H1 (cell line): ENCODE measurements at places on chromosomes 12 and 14.

- DNase-seq, result no peak
Observed at GRCh38 chr14:66041582-66041981, 444.6 kb upstream of the CCDC196 start.

DNA sequence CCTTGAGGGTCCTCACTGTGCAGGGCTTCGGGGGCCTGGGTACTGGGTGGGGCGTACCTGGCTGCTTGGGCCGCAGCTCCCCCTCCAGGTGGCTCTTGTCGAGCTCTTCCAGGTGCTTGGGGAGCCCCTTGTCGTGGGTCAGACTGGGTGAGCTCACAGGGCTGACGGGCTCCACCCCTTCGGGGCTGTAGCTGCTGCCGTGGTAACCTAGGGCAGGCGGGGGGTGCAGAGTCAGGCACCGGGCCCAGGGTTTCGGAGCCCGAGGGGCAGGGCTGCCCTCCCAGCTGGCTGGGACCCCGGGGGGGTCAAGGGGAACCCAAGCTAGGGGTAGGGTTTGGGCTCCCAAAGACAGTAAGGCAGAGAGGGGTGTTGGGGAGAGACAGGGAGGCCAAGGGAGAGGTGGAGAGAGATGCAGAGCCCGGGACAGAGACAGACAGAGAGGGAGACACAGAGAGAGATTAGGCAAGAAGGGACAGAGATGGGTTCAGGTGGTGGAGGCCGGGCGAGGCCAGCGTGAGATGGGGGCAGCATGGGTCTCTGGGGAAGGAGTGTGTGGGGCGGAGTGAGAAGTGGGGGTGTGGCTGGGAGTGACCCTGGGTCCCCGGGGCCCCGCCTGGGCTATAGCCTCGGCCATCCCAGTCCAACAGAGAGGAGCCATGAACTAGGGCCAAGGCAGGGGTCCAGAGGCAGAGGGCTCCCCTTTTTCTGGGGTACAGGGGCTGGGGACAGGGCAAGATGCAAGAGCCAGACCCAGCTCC is 40.7 kb downstream of the RFLNA start:
- no peak for DNase-seq

- DNase-seq, result no peak
Observed at GRCh38 chr12:70919597-70920035, 922 bp downstream of the PTPRR start.

GRCh38 chr12:82832096-82832495 is 145.4 kb downstream of the TMTC2 start:
- no peak for DNase-seq

DNA sequence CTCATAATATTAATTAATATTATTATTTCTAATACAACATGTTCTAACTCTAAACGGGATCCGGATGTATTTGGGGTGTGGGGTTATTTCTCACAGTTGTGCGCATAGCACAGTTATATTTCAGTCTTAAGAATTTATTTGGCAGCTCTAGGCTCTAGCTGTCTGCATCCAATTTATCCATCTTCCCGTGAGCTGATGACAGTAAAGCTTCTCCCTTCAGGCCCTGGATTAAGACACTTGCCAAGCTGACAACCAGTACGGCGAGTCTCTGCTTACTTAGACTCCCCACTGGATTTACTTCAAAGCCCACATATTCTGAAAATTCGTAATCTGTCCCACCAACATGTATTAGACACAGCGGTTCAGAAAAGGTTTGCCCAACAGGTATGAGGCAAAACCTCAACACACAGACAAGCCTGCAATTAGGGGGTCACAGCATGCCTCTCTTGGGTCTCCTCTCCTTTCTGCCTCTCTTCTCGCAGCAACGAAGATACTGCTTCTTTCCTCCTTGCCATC is 232.9 kb upstream of the TMTC1 start:
- DNase-seq, result no peak

- DNase-seq, result no peak
Observed at GRCh38 chr14:88210426-88210825, 112.6 kb downstream of the KCNK10 start.
